Temporal lobe (tissue), 4 donors: ENCODE measurements at places on chromosomes 6 and 20. TPM values are rescaled to one million over a fixed set of nuclear protein-coding genes. Genes with fewer than 3 reads are reported as not detected.

PAX1 gene
- not detected for total RNA-seq

PRDM13 gene
- not detected for total RNA-seq

EPHA7 gene
- total RNA-seq, result 36.4 TPM

TIAM2 gene
- 113 TPM for total RNA-seq

BEND6 gene
- 14.5 TPM for total RNA-seq

ACTL10 gene
- total RNA-seq, result 0.74 TPM

PTPRA gene
- 90.0 TPM for total RNA-seq

TEAD3 gene
- 0.74 TPM for total RNA-seq

JPH2 gene
- under 0.01 TPM for total RNA-seq

TSHZ2 gene
- 2.0 TPM for total RNA-seq

EMILIN3 gene
- 3.7 TPM for total RNA-seq

PCSK2 gene
- total RNA-seq, result 11.6 TPM

ZCCHC3 gene
- 14.3 TPM for total RNA-seq

TNFRSF6B gene
- total RNA-seq, result 0.49 TPM

SIRPB2 gene
- total RNA-seq, result 0.49 TPM

SULF2 gene
- 36.4 TPM for total RNA-seq

ESR1 gene
- under 0.01 TPM for total RNA-seq

HTR1E gene
- total RNA-seq, result not detected

ATP9A gene
- 242 TPM for total RNA-seq

LRRN4 gene
- total RNA-seq, result under 0.01 TPM

SLC17A1 gene
- not detected for total RNA-seq

BANF2 gene
- total RNA-seq, result not detected

CNR1 gene
- 265 TPM for total RNA-seq

IL17A gene
- total RNA-seq, result not detected

TCP11 gene
- 0.25 TPM for total RNA-seq

SLC17A9 gene
- under 0.01 TPM for total RNA-seq

TMEM244 gene
- 1.2 TPM for total RNA-seq

OXT gene
- total RNA-seq, result not detected

SLA2 gene
- under 0.01 TPM for total RNA-seq

SMLR1 gene
- total RNA-seq, result not detected

ZKSCAN8 gene
- 22.9 TPM for total RNA-seq
